Stimulated activated CD4-positive, alpha-beta T cell treated with anti-CD3 and anti-CD28 coated beads, Interleukin-4, amount 100 ng/mL, for 1 hour (primary cell): ENCODE measurements at places on chromosomes 2 and 18.

GRCh38 chr2:11050565-11050964 lies 104.7 kb upstream of the SLC66A3 start:
- no peak for DNase-seq

- no peak for DNase-seq
These were observed 178.2 kb downstream of the SUCLG1 start for GRCh38 chr2:84280873-84281272.

DNA sequence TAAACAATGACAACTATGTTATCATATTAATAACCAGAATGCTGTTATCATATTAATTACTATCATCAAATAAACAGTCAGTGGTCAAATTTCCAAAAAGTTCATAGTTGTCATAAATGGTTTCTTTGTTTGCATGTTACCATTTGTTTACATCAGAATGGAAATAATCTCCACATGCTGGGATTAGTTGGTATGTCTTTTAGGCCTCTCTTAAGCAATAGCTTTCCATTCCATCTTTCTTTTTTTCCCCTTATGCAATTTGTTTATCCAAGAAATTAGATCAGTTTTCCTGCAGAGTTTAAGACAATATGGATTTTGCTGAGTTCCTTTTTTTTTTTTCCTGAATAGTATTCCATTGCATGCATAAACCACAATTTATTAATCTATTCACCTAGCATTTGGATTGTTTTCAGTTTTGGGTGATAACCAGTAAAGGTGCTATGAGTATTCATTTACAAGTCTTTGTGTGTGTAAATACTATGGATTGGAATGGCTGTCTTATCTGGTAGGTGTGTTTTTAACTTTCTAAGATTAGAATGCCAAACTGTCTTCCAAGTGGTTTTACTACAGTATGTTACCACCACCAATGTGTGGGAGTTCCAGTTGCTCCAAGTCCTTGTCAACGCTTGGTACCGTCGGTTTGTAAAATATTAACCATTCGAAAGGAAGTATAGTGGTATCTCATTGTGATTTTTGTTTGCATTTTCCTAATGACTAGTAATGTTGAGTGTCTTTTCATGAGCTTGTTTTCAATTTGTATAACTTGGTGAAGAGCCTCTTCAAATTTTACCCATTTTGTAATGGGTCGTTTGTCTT lies 33.3 kb upstream of the TXNDC2 start:
- no peak for DNase-seq

- no peak for DNase-seq
These were observed 185.5 kb downstream of the C1D start for GRCh38 chr2:67877301-67877700.

GRCh38 chr2:217101972-217102371 lies 242.1 kb upstream of the TNP1 start:
- no peak for DNase-seq

DNA sequence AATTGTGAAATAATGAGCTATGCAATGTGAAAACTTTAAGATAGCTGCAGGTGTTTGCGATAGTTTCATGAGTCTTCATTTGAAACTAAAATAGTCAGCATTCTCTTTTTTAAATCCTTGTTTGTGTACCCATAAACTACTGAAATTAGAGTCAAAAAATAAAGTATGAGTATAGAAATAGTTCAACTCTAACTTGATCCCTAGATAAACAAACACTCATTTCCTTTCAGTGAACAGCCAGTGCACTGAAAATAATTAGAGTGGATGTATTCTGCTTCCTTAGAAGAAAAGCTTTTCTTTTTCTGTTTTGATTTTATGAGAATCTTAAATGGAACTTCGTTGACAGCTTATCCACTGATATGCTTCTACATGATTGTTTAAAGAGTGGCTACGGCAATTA lies 1033.4 kb downstream of the SOCS6 start:
- no peak for DNase-seq

DNA sequence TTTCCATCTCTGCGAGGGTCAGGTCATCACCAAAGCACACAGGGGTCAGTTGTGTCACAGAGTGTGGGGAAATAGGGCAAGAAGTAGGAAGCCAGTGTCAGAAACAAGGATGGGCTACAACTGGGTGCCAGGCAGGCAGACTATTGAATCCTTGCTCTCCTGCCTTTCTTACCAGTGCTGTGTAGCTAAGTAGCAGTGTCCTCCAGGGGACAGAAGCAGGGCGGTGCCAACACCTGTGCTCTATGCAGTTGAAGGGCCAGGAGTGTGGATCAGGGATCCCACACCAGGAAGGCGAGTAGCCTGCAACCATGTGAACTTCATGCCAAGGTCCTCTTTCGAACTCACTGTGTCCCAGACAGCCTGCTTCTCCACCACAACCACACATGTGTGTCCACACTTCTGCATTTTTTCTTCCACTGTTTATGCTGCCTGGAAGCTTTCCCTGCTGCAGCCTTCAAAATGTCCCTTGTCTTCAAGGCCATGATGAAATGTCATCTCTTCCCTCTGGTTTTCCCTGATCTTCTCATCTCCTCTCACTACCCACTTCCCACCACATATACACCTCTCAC lies 25.4 kb upstream of the REG3G start:
- DNase-seq, result no peak

- DNase-seq, result no peak
These were observed 183.4 kb upstream of the FOSL2 start for GRCh38 chr2:28209261-28209691.

DNA sequence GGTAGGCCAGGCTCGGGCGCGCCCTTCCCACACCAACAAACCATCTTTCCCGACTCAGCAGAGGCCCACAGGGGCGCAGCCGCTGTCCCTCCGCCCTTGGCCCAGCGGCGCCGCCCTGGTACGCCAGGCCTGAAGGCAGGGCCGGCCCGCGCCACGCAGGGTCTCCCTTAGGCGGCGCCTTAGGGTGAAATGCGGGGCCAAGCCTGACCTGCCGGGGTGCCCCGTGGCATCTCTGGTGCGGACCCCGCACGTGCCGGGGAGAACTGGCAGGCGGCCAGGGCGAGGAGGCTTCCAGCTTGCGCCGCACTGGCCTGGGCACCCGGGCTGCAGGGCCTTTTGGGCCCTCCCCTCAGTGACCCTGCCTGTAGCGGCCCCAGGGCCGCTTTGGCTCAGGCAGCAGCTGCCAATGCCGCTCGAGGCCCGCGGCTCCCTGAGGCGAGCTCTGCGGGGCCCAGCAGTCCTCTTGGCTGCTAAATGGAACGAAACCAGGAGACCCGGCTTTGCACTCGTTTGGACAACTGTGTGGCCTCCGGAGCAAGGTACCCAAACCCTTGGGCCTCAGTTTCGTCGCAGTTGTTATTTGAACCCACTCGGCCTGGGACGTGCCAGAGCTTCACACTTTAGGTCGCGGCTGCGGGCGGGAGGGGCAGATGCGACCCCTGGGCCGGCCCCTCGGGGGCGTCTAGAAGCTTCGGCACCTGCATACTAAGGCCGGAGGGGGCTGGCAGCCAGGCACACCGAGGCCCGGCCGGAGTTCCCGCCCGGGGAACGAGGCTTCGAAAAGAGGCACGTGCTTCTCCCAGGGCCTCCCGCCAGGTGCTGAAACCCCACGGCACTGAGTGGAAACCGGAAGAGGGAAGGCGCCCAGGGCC lies 8.5 kb downstream of the OTX1 start:
- DNase-seq, result no peak

DNA sequence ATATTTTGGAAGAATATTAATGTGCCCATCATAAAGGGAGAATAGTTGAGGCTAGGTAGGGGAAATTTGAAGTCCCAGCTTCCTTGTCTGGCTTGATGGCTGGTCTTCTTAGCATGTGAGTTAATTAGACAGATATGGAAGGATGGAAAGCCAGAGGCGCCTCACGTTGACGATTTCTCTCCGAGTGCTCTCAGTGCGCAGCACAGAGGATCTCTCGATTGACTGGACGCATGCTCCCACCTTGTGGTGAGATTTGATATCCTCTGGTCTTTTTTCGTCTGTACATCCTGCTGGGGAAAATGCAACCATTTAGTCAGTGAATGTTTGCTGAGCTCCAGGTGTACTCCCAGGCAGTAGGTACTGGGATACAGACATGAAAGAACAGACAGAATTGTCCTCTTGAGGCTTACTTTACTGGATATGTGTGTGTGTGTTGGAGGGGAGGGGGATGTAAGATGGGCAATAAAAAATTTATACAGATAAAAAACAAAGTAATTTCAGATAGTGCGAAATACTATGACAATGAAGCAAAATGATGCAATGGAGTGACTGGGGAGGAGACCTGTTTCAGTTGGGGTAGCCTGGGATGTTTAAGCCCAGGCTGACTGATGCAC lies 66.9 kb upstream of the ZNG1B start:
- peak; percentile 54 for DNase-seq

- no peak for DNase-seq
These were observed 295.4 kb upstream of the ZNF521 start for GRCh38 chr18:25647404-25647803.

- DNase-seq, result no peak
These were observed 28.5 kb upstream of the NOSTRIN start for GRCh38 chr2:168773719-168774521.

- no peak for DNase-seq
These were observed 97.5 kb upstream of the FSHR start for GRCh38 chr2:49251766-49252165.

GRCh38 chr2:175576270-175576669 lies 394.8 kb upstream of the ATP5MC3 start:
- no peak for DNase-seq

- no peak for DNase-seq
These were observed 49.2 kb upstream of the PPP1CB start for GRCh38 chr2:28702415-28702861.

GRCh38 chr2:197908990-197909776 lies 104.8 kb downstream of the PLCL1 start:
- no peak for DNase-seq

DNA sequence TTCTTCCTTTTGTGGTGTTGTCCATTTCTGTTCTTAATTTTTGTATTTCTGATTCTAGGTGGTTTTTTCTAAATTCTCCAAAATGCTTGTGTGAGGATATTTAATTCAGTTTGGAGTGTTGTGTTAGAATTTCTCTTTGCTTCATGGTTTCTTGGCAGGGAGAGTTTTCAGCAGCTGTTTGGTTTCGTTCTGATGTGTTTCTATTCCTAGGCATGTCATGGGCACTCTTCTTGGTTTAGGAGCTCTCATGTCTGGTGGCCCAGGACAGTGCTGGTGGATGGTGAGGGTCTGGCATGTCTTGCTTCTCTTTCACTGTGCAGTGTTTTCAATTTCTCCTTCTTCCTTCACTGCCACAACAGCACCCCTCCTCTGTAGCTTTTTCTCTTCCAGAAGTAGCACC lies 52.9 kb downstream of the OSBPL6 start:
- no peak for DNase-seq

GRCh38 chr2:174981331-174981730 lies 23.9 kb downstream of the CHN1 start:
- no peak for DNase-seq

GRCh38 chr2:102172745-102173144 lies 14.1 kb upstream of the IL1RL2 start:
- no peak for DNase-seq

DNA sequence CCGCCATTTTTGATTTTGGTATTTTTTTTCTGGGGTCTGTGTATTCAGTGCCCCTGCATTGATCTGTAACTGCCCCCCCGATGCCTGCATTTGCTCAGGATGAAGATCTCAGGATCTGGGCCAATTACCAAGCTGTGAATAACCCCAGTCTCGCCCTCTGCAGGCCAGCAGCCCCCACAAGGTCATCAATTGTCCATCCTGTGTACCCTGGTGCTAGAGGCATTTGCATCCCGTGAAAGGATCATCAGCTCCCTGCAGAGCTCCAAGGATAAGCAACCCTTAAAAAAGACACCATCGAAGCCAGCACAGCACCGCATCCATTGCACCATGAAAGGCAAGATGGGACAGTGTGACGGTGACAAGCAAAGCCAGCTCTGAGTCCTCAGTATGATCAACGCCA lies 154.1 kb upstream of the KLHL29 start:
- DNase-seq, result no peak

GRCh38 chr2:160731856-160732255 lies 238.2 kb upstream of the RBMS1 start:
- DNase-seq, result no peak

DNA sequence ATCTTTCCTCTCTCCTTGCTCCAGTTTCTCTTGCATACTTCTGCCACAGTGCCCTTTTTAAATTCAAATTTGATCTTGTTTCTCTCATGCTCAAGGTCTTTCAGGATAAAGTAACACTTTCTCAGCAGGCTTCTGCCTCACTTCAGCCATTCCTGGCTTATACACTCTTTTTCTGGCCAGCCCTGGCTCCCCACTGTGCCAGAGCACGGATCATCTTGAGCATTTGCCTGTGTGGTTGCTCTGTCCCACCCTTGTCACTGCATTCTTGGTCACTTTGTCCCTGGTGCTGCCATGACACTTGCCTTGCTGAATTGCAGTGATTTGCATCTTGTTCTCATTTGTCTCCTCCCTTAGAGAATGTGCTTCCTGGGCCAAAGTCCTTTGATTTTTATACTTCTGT lies 634.3 kb downstream of the TMEM182 start:
- no peak for DNase-seq

GRCh38 chr2:54429811-54430551 lies 26.1 kb upstream of the SPTBN1 start:
- no peak for DNase-seq

DNA sequence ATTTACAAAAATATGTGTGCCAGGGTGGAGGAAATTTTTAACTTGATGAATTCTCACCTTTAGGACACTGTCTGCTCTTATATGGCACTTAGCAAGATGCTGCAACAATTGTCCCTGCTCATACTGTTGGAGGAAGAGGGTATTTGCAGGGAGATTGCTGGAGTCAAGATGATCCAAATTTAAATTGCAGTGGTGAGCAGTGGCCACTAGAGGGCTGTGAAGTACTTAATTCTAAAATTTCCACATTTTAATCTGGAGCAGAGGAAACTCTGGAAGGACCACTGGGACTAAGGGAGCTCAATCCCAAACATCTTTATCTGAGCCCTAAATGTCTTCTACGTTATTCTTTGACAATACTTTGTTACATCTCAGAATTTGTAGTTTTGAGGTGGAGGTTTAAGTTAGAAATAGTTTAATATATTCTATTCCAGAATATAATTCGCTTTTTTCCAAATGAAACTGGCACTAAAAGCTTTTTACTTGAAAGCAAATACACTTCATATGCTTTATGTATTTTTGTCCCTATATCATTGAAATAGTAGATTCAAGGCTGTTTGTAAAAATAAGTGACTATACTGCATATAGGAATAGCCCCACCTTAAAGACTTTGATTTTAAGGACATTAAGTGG lies 33.0 kb upstream of the PTH2R start:
- DNase-seq, result no peak

DNA sequence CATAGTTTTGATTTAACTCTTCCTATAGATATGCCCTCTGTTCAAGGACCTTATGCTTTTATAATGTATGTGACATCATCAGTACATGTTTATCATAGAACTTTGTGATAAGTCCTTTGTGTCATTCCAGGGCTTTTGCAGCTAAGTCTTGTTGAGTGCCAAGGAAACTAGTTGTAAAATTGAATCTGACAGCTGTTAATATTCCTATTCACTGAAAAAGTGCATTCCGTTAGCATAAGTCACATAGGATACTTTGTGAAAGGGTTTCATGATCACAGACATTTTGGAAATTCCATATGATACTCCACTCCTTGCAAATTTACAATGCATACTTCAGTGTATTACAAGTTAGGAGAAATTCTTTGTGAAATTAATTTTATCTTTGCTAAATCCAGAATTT lies 503.4 kb downstream of the CCDC85A start:
- no peak for DNase-seq

GRCh38 chr2:220001751-220002150 lies 374.3 kb downstream of the SLC4A3 start:
- DNase-seq, result no peak

- DNase-seq, result no peak
These were observed 741.5 kb upstream of the SLC39A10 start for GRCh38 chr2:194915485-194915884.

GRCh38 chr2:141323571-141323970 lies 807.2 kb downstream of the LRP1B start:
- DNase-seq, result no peak
